Stimulated activated CD4-positive, alpha-beta T cell treated with anti-CD3 and anti-CD28 coated beads, Interleukin-15, amount 100 ng/mL, for 1 hour (primary cell): ENCODE measurements at places on chromosomes 6 and 20.

GRCh38 chr20:54629632-54630031, 154.2 kb downstream of the DOK5 start:
- DNase-seq, result no peak

DNA sequence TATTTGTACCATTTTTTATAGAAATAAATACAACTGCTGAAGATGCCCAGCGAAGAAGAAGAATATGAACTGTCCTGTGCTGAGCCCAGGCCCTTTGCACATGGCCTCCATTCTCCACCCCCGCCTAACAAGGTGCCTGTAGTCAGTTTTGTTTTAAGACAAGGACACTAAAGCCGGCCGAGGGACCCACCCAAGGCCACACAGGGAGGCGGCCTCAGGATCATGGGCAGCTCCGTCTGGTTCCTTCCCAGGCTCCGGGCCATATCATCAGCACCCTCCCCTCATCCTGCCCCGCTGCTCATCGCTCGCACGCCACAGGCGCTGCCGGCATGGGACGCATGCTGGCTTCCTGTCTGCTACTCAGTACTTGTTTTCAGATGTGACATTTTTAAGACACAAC, 21.3 kb downstream of the PSMG4 start:
- DNase-seq, result no peak

- DNase-seq, result no peak
Observed at GRCh38 chr20:4887586-4887985, 113.7 kb downstream of the SLC23A2 start.

DNA sequence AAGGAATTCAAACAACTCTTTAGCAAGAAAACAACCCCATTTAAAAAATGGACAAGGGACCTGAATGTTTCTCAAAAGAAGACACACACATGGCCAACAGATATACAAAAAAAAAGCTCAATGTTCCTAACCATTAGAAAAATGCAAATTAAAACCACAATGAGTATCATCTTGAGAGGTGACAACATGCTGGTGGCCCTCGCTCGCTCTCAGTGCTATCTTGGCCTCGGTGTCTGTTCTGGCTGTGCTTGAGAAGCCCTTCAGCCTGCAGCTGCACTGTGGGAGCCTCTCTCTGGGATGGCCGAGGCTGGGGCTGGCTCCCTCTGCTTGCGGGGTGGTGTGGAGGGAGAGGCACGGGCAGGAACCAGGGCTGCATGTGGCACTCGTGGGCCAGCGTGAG, 13.4 kb downstream of the SPINT4 start:
- DNase-seq, result no peak

DNA sequence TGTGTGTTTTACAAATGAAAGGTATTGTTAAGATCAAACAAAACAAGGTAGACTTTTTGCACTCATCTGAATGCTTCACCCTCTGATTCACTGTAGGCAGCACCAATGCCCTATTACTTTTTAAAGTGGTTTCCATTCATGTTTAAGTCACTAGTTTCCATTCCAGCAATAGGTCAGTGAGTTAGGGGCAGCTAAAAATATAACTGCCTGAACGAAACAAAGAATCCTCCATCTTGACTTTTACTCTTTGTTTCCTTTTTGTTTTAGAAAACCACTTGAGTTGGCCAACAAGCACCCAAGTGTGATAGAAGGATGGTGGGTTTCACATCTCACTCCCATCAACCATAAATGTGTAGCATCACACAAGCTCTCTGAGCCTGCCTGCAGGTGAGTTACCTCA, 25.5 kb downstream of the CLIC5 start:
- no peak for DNase-seq

DNA sequence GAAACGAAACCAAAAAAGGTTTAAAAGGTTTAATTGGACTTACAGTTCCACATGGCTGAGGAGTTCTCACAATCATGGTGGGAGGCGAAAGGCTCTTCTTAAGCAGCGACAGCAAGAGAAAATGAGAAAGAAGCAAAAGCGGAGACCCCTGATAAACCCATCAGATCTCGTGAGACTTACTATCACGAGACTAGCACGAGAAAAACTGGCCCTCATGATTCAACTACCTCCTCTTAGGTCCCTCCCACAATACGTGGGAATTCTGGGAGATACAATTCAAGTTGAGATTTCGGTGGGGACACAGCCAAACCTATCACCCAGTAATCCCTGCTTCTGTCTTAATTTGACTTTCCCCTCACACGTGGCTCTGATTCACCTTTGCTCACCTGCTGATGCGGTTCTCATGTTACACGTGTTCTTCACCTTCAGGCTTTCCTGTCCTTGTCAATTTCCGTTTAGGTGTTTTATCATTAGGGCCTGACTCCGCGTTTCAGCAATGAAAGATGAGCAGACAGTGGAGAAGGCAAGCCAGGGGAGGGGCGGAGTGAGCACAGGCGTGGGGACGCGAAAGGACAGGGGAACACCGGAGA, 57.1 kb downstream of the AGPAT4 start:
- DNase-seq, result no peak

DNA sequence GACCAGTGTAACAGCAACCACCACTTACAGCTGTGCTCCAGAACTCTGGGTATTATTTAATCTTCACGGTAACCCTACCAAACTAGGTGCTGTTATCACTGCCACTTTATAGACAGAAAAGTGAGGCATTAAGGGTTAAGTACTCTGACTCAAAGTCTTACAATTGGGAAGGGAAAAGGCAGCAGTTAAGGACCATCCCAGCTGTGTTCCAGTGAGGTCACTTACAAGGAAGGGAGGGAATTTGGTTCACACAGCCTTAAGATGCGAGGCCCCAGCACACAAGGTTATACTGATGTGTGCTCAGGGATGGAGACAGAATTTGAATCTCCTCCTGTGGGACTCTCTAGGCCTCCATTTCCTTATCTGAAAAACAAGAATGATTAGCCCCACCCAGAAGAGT, 46.7 kb downstream of the TRERF1 start:
- DNase-seq, result no peak

- no peak for DNase-seq
Observed at GRCh38 chr20:17562804-17563305, 7.0 kb upstream of the DSTN start.

DNA sequence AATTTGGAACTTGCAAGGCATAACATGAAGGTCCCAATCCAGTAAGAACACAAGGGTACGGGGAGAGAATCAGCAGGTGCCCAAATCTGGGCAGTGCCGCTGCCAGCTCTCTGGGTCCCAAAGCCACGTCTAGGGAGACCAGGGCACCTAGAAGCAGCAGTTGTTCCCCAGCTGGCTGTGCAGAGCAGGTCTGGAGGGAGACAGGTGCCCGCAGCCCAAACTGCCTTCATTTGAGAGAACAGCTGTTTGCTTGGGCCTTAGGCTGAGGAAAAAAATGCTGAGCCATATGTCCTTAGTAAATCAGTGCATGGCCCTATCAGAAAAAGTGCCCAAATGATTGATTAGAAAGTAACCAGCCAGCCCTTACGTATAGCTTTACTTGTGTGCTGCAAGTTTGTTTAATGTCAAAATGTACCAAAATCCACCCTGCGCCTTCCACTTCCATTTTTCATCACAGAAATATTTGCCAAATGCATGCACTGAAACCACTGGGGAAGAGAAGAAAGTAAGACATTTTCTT, 9.1 kb upstream of the PRELID3B start:
- no peak for DNase-seq

DNA sequence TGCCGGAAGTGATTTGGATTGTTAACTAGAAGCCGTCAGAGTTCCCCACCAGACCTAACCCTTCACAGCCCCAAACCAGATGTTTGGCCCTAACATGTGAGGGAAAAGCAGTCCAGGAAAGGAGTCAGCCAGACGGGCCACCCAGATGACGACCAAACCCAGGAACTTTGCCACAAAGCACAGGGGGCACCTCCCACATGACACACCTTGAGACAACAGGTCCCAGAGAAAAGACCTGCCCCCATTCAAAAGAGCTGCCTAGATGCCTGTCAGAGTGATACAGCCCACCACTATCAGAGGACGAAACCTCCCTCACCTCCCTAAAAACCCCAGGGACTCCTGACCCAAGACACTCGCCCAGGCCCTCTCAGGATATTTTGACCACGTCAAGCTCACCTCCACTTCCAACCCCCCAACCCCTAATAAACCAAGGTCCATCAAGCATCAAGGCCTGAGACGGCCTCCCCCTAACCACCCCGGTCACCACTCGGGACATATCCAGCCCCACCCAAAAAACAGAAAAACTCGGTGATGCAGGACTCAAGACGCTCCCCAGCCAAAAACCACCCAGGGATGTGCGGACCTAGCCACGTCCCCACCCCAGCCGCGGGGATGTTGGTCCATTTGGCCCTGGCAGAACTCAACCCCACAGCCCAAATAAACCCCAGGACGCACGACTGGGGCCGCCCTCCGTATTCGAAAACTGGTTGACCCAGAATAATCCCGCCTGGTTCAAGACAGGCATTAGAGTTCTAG, 662 bp downstream of the ZNF343 start:
- DNase-seq, result no peak

- DNase-seq, result no peak
Observed at GRCh38 chr6:45721665-45722064, 294.0 kb downstream of the CLIC5 start.

GRCh38 chr20:41299899-41300298, 17.6 kb downstream of the ZHX3 start:
- no peak for DNase-seq

- no peak for DNase-seq
Observed at GRCh38 chr6:135983718-135984343, 132.3 kb downstream of the PDE7B start.

DNA sequence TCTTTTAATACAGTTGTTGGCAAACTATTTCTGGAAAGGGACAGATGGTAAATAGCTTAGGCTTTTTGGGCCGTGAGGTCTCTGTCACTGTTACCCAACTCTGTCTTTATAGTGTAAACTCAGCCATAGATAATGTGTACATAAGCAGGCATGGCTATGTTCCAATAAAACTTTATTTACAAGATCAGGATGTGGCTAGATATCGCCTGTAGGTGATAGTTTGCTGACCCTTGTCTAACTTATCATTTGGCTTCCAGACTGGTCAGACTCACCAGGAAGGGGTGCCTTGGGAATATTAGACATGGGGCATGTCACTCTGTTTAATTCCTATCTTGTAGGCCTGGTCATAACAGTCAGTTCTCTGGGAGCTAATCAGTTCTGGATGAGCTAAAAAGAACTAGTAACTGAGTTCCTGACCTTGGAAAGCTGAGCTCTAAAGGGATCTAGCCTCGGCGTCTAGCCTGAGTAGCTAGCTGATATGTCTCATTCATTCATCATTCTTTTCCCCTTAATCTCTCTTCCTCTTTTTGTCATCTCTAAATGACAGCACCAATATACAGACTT, 163.6 kb downstream of the SLC16A10 start:
- no peak for DNase-seq
